ENCODE measurements at places on chromosomes 3 and 15. TPM values are rescaled to one million over a fixed set of nuclear protein-coding genes. Genes with fewer than 3 reads are reported as not detected.

DNA sequence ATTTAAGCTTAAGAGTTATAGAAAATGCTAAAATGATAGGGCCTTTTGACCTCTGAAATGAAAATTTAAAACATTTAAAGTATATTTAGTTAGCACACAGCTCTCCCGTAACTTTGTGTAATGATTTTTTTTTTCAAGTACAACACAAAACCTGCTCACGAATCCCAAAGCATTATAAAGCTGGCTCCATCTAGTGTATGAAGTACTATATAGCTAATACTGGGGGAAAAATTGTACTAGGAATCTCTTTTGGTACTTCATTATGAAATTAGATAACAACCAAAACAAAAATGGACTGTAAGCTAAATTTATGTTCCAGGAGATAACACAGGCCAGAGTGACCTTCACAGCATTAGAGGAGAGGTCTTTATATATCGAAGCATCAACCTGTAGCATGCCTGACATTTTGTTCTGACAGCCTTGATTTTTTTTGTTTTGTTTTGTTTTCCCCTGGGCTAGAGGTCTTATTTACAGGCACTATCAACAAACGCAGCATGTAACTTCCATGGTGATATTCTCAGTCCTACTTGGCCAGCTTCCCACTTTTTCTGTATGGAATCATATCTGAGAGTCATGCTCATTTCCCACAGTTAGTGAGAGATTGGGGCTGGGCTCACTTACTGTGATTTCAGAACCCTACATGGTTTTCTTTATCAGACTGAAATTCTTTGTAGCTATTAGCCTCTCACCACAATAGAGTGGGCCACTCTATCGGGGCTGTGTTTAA is 116.3 kb downstream of the MITF start:
- no peak for DNase-seq

DNA sequence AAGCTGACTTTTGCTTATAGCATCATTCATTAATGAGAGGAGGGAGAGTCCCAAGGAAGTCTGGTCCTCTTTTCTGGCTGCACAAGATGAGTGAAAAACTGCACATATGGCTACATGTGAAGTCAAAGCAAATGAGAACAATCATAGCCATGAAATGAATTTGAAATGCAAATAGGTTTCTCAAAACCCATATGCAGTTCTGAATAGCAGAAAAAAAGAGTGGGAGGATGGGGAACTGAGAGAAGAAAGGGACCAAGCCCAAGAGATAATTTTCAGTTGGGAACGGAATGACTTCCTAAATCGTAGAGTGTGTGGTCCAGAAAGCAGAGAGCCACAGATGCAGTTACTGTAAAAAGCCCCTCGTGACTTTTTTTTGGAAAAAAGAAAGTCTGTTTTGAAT is 66.3 kb downstream of the GTPBP8 start:
- no peak for DNase-seq

DNA sequence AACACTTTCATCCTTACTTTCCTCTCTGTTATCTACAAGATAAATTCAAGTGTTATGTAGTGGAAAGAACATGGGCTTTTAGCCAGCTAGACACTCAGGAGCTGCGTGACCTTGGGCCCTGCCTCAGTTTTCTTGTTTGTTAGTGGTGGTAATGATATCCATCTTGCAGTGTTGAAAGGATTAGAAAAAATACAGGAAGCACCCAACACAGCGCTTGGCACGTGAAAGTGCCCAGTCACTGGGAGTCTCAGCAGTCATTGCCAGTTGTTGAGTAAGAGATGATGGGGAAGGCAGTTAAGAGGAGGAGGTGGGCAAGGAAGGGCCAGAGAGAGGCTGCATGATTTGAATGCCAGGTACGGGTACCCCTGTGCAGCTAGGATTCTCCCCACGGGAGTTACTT is 5.3 kb downstream of the PDIA5 start:
- peak; percentile 23 for DNase-seq

DNA sequence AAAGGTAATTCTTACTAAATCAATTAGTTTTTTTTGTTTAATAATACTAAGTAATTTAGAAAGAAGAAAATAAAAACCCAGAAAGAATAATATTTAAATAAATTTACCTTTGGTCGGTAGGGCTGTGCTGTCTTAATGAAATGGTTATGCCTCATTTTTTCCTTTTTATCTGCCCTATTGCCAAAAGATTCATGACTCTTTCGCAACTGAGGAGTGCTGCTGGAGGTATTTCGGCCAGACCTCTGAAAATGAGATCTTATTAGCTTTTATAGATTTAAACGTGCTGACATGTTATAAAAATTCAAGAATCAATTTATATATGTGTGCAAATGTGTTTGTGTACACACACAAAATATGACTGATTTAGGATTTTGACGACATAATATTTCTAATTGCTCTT is 67.1 kb upstream of the USP50 start:
- no peak for DNase-seq

DNA sequence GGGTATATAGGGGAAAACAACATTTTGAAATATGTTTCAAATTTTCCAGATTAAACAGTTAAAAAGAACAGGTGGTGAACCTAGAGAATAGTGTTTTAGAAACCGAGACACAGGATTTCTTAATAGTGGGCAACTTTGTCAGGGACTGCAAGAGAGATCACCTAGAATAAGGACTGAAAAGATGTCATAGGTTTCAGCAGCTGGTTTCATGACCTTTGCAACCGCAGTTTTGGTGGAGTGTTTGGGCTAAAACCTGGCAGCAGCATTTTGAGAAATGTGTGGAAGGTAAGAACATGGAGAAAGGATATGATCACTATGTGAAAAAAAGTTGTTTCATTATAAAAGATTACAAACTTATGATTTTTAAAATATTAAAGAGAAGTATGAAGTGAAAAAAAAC is 34.9 kb downstream of the PRKCI start:
- DNase-seq: no peak

GRCh38 chr3:138397983-138398382 is 36.4 kb upstream of the ESYT3 start:
- DNase-seq: peak; percentile 19

GRCh38 chr3:30199096-30199759 is 407.2 kb upstream of the TGFBR2 start:
- peak; percentile 34 for DNase-seq

DNA sequence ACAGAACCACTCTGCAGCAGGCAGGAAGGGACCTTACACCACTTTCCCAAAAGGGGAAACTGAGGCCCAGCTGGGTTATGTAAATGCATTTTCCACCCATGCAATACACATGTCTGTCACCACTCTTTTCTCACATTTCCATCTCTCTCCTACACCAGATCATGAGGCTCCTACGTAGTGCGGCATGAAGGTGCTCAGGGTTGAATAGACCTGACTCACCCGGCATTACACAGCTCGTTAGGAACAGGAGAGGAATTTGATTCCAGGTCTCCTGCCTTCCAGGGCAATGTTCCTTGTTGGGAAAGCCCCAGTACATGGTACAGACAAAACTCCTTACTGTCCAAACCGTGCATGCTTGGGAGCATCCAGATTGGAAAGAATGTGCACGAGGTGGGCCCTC is 61.9 kb upstream of the DCLK3 start:
- DNase-seq: no peak

GRCh38 chr3:47440131-47440530 is 35.6 kb downstream of the SCAP start:
- no peak for DNase-seq

- DNase-seq: no peak
These were observed 22.4 kb downstream of the PAQR5 start for GRCh38 chr15:69320977-69321554.

DNA sequence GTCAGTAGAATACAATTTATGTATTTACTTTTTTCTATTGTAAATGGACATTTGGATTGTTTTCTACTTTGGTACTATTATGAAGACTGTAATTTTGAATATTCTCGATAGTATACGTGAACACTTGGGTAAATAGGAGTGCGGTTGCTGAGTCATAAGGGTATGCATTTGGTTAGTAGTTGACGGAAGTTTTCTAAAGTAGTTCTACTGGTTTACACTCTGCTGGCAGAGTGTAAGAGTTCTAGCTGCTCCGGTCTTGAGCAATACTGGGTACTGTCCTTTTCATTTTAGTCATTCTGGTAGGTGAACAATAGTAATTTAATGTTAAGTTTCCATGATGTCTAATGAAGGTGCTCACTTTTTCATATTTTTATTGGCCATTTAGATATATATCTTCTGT is 70.0 kb downstream of the MEF2A start:
- DNase-seq: no peak

DNA sequence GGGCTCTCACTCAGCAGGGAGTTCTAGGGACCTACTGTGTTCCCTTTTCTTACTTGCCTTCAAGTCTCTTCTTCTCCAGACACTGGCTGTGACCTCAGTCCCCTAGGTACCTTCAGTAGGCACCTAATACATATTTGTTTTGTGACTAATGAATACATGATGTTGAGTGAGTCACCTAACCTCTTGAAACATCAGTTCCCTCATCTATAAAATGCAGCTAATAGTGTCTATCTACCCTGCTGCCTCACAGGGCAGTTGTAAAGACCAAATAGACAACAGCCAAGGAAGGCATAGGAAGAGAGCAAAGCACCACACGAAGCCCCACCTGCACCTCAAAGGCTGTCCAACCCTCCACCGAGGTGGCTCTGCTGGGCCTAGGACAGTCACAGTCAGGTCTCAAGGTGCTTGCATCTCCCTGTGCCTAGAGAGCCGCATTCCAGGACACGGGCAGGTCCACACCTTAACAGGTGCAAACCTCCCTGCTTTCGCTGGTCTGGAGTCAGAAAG is 29.1 kb downstream of the DAPK2 start:
- no peak for DNase-seq

- no peak for DNase-seq
These were observed 86.2 kb downstream of the CD47 start for GRCh38 chr3:108004647-108005046.

GRCh38 chr15:50907601-50908208 is 778 bp upstream of the AP4E1 start:
- DNase-seq: peak; percentile 53

GRCh38 chr3:122665881-122666280 is 14.8 kb upstream of the PARP14 start:
- DNase-seq: no peak

GRCh38 chr3:69411346-69411745 is 25.5 kb upstream of the FRMD4B start:
- DNase-seq: no peak

DNA sequence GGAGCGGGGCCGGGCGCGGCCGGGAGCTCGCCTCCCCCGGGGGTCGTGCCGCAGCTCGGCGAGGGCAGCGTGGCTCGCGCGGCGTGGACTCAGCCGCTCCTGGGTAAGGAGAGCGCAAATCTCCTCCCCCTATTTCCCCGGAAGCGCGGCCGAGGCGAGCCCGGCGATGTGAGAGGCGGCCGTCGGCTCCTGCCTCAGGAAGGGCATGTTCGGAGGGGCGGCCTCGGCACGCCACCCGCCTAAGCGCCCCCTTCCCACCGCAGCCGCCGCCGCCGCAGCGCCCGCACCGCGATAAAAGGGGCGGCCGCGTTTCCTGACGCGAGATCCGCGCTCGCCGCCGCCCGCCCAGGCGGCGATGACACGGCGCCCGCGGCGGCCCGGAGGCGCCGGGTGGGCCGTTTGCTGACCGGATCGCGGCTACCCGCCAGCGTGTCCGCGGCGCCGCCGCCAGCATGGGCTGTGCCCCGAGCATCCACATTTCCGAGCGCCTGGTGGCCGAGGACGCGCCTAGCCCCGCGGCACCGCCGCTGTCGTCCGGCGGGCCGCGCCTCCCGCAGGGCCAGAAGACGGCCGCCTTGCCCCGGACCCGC is at the start of gene PDE8A:
Gene PDE8A (plus strand): TSS at position 146 of the 590 bp plus-strand sequence. CDS start 307 bp downstream, at position 453.
- peak; percentile 40 for DNase-seq

- DNase-seq: no peak
These were observed 66.9 kb upstream of the PRR20G start for GRCh38 chr3:127354761-127355160.

DNA sequence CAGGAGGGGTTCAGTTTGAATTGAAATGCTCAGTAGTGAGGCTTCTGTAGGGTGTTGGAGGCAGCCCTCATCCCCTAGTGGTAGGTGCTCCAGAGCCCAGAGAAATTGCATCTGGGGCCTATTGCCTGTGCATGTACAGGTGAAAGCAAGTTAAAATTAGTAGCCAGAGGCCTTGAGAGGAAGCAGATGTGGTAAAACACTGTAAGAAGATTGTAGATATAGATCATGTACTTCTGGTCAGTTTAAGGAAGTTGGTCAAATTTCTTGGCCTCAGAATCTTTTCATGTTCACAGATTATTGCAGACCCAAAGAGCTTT is 34.6 kb downstream of the IGSF10 start:
- DNase-seq: no peak

- DNase-seq: no peak
These were observed 74.9 kb downstream of the TOP2B start for GRCh38 chr3:25589783-25590258.

Gene ZNF860
- 2.6 TPM for total RNA-seq

Gene CSPG4
- total RNA-seq: 2.0 TPM

Gene LIPH
- 0.37 TPM for total RNA-seq

Gene ONECUT1
- 14.1 TPM for total RNA-seq

Gene PLSCR5
- total RNA-seq: not detected

Gene HES1
- 23.3 TPM for total RNA-seq

Gene CHRFAM7A
- 4.3 TPM for total RNA-seq

Gene HEMK1
- 12.5 TPM for total RNA-seq

Gene HHLA2
- not detected for total RNA-seq
